ENCODE measurements at places on chromosomes 13 and 19.
A peak's percentile ranks its signal among the peaks of the same experiment; 100 is the strongest.

DNA sequence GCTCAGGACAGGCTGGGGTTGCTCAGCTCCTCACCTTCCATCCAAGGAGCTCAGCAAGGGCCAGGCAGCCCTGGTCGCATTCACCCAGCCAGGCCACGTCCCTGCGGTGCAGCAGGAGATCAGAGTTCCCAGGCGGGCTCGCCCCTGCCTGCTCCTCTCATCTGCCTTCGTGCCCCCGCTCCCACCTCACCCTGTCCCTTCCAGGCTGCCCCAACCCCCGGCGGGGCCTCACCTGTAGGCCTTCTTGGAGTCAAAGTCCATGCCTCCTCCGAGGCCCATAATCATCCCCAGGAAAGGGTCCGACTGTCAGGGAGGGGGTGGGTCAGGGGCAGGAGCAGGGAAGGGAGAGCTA lies 1.3 kb upstream of the RINL start:
- no peak for DNase-seq

GRCh38 chr19:55635334-55635717 lies 5.5 kb upstream of the ZNF580 start:
- no peak for DNase-seq

GRCh38 chr19:47151627-47152026 lies 21.0 kb downstream of the SAE1 start:
- DNase-seq, result no peak

DNA sequence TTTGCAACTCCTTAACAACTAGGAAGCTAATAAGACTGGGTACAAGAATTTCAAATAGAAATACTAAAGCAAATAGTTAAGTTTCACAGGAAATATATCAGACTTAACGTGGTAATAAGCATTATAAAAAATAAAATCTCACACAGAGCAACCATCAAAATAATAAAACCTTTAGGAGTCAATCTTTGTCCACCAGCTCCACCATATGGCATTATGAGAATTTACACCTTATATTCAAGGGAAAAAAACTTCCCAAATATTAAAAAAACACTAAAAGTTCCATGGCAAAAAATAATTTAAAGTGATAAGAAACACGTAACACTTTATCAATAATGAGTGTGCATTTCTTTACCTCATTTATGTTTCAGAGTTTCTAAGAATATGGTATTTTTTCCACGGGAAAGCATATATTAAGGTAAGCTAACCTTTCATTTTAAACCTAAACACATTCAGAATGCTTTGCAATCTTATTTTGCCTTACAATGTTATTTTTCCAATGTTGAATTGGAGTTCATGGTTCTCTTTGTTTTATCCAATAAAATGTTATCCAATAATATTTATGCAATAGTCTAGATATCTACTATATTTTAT lies 423.2 kb upstream of the SGCG start:
- DNase-seq, result no peak

DNA sequence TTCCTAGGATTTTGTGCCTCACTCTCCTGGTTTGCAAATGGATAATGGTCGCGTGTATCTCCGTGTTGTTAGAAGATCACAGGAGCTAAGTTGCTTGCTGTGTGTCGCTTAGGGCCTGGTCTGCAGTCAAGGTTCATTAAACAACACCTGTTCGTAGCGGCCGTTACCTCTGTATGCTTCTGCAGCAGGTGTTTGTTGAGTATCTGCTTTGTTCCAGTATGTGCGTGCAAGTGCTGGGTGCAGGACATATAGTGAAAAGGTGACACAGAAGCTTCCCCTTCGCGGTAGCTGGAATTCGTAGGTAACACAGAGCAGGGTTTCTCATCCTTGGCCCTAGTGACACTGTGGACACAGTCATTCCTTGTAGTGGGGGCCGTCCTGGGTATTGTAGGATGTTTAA lies 5.4 kb downstream of the MED25 start:
- peak; percentile 95 for DNase-seq

GRCh38 chr19:45528744-45529419 lies 21.6 kb downstream of the VASP start:
- no peak for DNase-seq

GRCh38 chr13:105037110-105037509 lies 1498.4 kb downstream of the EFNB2 start:
- DNase-seq, result no peak

GRCh38 chr19:41303954-41304353 lies 6.0 kb upstream of the CCDC97 start:
- no peak for DNase-seq

GRCh38 chr19:55088021-55088451 lies 12.4 kb downstream of the EPS8L1 start:
- no peak for DNase-seq

GRCh38 chr19:40279761-40280607 lies 5.2 kb downstream of the AKT2 start:
- no peak for DNase-seq

DNA sequence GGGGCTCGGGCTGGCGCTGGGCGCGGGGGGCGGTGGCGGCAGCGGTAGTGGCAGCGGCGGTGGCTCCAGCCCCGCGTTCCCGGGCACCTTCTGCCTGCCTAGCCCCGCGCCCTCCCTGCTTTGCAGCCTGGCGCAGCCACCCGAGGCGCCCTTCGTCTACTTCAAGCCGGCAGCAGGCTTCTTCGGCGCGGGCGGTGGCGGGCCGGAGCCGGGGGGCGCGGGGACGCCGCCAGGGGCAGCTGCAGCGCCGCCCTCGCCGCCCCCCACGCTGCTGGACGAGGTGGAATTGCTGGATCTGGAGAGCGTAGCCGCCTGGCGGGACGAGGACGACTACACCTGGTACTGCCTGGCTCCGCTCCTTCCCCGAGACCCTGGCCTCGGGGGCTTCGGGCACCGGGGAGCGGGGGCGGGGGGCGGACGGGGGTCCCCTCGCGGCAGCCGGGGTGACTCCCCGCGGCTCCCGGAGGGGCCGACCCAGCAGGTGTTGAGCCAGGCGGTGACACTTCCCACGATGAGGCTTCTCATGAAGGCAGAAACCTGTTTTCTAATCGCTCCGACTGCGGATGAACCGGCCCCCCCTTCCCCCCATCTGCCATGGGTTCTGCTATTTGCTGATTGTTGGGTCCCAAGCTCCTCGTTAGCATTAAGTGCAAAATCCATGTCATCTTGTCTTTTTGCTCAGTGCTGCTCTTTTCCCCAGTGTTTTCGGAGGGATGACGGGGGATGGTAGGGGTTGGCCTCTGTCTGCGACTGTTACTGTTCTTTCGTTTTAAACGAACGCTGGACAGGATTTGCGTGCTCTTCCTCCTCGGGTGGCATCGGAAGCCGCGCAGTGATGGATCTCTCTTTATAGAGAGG lies 943 bp downstream of the SLAIN1 start:
- DNase-seq, result no peak

DNA sequence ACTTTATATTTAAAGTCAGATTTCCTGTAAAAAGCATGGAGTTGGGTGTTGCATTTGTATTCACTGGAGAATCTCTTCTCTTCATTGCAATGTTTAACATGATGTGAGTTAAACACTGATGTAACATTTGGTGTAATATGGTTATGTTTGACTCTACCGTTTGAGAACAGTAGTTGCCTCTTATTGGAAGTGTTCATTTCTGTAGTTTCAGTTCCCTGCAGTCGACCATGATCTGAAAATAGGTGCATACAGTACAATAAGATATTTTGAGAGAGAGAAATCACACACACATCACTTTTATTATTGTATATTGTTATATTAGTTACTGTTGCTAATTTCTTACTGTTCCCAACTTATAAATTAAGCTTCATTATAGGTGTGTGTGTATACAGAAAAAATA lies 105.2 kb upstream of the SPACA7 start:
- no peak for DNase-seq

DNA sequence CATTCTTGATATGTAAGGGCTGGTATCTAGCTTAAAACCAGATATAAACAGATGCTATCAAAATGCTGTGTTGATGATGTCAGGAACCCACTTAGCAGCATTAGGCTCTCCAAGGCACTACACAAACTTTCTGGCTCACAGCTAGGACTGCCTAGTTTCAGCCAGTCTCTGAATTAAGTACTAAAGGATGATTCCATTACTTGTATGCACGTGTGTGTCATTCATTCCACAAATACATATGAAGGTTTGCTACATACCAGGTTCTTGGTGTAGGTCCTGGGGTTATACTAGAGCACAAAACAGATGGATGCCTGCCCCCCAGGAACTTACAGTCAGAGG lies 151.5 kb downstream of the RGCC start:
- no peak for DNase-seq

DNA sequence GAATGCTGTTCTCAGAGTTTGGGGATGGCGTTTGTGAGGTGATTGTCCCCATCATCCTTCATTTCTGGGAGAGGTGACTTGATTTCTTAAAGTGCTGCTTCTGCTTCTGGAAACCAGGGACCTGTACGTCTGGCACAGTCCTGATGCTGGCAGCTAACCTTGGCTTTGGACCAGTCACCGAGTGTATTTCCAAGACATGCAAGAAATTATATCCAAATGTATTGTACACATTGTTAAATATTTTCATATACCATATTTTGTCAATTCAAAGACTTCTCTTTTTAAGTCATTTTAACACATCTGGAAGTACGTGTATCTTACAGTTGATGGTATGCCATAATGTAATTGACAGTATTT lies 97.4 kb downstream of the ARHGEF7 start:
- no peak for DNase-seq

DNA sequence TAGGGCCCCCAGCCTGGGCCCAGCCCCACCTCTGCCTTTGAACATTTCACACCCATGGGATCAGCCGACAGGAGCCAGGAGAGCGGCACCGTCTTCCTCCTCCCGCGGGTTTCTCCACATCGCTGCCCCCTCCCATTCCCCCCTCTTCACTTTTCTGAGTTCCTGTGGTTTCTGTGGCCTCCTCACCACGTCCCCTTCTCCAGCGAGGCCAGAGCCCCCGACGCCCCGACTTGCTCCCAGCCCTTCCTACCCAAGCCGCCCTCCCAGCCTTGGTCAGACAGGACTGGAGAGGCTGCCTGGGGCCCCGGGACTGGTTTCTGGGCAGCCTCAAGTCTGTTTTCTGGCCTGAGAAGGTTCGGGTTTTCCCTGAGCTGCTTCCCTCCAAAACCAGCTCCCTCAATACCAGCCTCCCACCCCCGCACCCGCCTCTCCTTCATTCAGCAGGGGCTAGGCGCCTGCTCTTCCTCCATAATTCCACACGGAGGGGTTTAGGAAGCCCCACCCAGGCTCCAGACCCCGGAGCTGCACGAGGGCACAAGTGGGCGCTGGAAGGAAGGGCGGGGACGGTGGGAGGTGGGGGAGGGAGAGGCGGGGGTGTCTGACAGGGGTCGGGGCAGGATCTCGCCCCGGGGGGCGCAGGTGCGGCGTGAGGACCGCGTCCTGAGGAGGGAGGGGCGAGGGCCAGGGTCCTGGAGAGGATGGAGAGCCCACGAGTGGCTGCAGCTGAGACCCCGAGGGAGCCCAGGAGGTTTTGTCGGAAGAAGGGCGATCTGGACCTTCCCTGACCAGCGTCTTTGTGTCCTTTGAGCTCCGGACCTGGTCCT lies 4.0 kb upstream of the SIGLEC10 start:
- no peak for DNase-seq

DNA sequence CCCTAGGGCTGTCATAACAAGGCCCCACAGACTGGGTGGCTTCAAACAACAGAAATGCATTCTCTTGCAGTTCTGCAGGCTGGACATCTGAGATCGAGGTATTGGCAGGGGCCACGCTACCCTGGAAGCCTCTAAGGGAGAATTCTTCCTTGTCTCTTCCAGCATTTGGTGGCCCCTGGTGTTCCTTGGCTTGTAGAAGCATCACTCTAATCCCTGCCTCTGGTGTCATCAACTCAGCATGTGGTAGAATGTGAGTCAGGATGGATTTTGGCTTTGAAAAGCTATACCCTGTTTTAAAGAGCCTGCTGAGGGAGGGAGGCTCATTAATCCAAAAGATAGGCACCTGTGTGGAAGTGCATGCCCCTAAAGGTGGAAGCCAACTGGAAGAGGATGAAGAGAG lies 7.9 kb upstream of the GGACT start:
- DNase-seq, result no peak

DNA sequence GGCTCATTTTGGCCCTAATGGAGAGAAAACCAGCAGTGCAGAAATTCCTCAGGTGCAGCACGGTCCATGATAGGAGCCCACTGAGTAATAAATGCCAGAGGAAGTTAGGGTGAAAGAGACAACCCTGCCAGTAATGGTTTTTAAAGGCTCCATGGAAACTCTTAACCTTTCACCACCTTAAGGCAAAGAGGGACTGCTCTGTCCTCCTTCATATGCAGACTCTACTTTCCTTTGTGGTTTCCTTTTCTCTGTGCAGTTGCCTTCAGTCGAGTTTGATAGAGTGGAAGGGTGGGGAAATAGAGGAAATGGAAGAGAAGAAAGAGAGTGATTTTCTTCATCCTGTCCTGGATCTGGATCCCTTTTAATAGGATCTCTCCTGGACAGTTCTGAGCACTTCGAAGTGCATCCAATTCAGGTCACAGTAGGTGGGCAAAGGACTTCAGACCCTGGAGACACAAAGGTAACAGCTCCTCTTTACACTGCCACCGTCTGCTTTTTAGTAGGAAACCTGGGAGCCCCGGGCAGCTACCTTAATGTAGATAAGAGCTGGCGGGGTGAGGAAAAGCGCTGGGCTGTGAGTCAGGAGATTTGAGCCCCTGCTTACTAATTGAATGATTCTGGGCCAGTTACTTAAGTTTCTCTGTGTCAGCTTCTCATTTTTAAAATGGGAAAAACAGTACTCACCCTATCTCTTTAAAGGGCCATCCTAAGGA lies 294.8 kb downstream of the KCNRG start:
- DNase-seq, result no peak

GRCh38 chr13:51832471-51833152 lies 12.4 kb downstream of the TMEM272 start:
- DNase-seq, result no peak

- DNase-seq, result no peak
These were observed 744 bp downstream of the ZNF805 start for GRCh38 chr19:57241176-57241575.

DNA sequence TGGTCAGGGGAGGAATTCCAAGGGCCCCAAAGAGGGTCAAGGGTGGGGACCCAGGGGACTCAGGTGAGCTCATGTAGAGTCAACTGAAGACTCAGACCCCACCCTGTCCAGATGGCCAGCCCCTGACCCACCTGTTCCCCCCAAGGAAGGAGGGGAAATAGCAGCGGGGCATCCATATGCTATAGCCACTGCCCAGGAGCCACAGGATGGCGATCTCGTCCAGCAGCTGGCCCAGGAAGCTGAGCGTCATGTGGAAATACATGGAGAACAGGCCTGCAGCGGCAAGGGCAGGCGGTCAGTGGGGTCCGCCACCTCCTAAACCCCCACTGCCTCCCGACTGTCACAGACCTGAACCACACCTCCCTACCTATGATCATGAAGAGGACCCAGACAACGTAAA lies 21.4 kb downstream of the ACER1 start:
- DNase-seq, result no peak
